ENCODE measurements at places on chromosomes 5 and 9.

DNA sequence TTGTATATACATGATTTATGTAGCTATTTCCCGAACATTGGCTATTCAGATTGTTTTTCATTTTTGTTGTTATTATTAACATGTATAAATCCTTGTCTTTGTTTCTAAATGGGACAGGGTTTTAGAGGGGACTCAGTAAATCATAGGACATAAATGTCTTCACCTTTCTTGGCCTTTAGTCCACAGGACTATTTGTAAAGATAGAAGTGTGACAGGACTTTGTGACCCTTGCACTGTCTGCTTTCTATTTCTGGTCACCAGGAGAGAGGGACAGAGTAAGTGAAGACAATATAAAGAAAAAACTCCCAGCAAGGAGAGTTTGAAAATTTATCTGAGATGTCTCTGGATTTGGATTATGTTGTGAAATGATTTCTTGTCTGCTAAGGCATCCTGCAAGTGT is 78.6 kb upstream of the GOLM1 start:
- no peak for DNase-seq

- DNase-seq: no peak
Measured at GRCh38 chr5:39616131-39616530, 191.4 kb upstream of the DAB2 start.

DNA sequence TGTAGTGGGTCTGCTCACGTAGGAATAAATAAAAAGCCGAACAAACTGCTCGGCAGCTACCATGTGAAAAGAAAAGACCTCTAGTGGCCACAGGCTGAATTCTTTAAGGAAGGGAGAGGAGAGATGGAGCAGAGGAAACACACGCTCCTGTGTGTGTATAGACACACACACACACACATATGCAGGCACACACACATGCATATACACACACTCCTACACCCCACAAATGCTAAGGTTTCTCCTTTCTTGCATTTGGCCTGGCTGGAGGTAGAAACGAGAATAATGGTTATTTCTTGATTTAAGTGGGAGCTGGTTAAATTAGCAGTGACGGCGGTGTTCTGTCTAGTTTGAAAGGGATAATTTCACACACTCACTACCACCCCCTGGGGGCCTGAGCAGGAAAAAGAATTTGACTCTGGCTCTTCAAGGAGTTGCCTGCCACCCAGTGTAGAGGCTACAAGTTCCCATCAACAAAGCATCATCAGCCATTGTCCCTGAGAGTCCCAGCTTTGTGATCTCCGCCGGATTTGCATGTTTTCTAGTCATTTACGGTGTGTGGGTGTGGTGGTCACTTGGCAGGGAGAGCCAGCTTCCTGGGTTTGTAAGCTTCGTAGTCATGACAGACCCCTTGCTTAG is at the start of gene INSYN2B:
Gene INSYN2B (minus strand): TSS at position 78 of the 636 bp plus-strand sequence. CDS start 96,597 bp downstream, outside the sequence.
- DNase-seq: peak; percentile 62

- no peak for DNase-seq
Measured at GRCh38 chr5:664994-665360, 28.2 kb downstream of the TPPP start.

GRCh38 chr5:172556971-172557461 is 84.0 kb upstream of the NEURL1B start:
- DNase-seq: no peak

- DNase-seq: no peak
Measured at GRCh38 chr5:73229271-73229670, 56.3 kb downstream of the TMEM174 start.

DNA sequence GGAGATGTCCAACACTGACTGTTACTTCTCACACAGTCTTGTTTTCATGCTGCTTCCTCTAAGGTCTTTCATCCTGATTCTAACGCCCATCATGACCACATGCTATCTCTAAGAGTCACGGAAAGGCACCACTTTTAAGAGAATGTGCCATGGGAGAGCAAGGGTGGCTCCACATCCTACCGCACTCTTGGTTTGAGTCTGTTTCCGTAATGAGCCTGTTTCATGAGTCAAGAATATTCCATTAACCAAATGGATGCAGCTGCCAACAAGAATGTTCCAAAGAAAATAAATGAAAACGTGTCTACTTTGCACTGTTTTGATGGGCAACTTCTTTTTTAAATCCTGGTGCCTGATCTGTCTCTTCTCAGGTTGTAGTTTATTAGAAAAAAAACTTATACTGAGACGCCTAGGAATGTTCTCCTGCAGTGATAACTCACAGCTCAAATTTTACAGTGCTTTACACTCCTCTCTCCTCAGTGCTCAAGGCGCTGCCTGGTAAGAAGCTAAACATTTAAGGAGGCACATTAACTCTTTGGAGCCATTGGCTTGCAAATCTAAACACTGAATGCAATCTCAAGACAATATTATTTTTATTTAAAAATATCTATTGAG is 124.3 kb downstream of the FGF1 start:
- DNase-seq: no peak

DNA sequence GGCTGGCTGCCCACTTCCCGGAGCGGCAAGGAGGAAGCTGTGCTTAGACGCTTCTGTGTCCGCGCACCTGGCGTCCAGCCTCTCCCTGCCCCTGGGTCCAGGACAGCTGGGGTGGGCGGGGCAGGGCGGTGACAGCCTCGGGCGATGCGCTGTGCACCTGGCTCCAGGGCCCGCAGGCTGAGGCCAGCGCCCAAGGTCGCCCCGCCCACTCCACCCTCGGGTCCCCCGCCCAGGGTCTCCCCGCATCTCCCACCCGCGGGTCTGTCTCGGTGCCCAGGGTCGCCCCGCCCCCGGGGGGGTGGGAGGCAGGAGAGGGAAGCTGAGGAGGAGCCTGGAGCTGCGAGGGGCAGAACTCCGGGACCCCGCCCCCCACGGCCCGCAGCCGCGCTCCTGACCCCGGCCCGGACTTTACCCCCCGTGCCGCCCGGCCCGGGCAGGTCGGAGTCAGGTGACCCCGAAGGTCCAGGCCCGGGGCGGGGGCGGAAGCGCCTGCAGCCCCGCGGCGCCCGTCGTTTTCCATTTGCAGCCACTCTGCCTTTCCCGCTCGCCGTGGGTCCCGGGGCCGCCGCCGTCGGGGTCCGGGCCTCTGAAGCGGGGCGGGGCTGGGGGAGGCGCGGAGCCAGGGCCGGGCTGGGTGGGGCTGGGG is at the start of gene ENTPD8:
Gene ENTPD8 (minus strand): TSS at position 69 of the 646 bp plus-strand sequence. CDS start 3,072 bp downstream, outside the sequence.
- DNase-seq: no peak

- peak; percentile 76 for DNase-seq
Measured at GRCh38 chr5:10671041-10672008, 89.7 kb downstream of the DAP start.

GRCh38 chr5:179954434-179954833 is 46.7 kb upstream of the TBC1D9B start:
- no peak for DNase-seq

Data from Kasumi-1 (cell line).